Lower lobe of right lung (tissue), 2 donors: ENCODE measurements at places on chromosomes 3 and 15. TPM values are rescaled to one million over a fixed set of nuclear protein-coding genes. Genes with fewer than 3 reads are reported as not detected.

Gene GHSR
- not detected for total RNA-seq

- no peak overlapping the region for H3K27ac ChIP-seq
- peak; percentile 57 for DNase-seq
- H3K27me3 ChIP-seq: no peaks in the 10 kb centered on the region
- H3K4me1 ChIP-seq: peaks cover 29% of the 10 kb centered on the region
- H3K36me3 ChIP-seq: peaks cover 23% of the 10 kb centered on the region
These were observed 43.9 kb upstream of the PLXND1 start for GRCh38 chr3:129650256-129650872.

Gene PIERCE2
- total RNA-seq: 2.7 TPM

- H3K4me1 ChIP-seq: no peaks in the 10 kb centered on the region
- H3K27ac ChIP-seq: no peak overlapping the region
- H3K4me3 ChIP-seq: no peak overlapping the region
- no peaks in the 10 kb centered on the region for H3K27me3 ChIP-seq
- no peak for DNase-seq
- no peaks in the 10 kb centered on the region for H3K36me3 ChIP-seq
These were observed 44.4 kb upstream of the LARS2 start for GRCh38 chr3:45343947-45344346.

Gene DAZL
- not detected for total RNA-seq

DNA sequence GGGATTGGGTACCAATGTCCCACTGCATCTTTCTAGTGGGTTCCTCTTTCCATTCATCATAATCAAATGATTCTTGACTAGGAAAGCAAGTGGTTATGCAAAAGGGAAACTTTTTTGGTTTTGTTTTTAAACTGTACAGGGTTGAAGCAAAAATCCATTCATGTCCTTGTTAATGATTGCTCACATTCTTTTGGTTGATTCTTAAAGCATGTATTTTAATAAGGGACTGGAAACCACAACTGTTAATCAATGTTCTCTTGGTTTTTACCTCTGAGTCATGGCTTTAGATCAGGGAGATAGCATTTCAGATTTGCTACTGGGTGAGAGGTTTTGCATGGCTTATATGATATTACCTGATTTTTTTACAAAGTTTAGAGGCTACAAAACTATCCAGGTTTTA is 371.7 kb upstream of the RGMA start:
- H3K4me1 ChIP-seq: no peaks in the 10 kb centered on the region
- DNase-seq: no peak
- H3K4me3 ChIP-seq: no peak overlapping the region
- no peaks in the 10 kb centered on the region for H3K36me3 ChIP-seq

DNA sequence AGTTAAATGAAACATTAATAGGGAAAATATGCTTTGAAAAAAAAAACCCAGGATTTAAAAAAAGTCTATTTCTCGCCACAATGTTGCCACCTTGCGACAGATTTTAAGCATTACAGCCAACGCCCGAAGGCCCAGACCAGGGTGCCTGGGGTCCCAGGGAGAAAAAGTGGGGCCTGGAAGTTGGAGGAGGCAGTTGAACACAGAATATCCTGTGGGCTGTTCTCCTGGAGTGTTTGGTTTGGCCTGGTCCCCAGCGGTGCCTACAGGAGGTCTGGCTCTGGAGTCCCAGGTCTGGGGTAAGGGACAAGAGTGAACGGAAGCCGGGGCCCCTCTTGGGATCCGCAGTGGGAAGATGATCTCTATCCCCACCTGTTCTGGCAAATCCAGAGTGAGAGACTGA is 3.4 kb downstream of the RNU6-1 start:
- H3K27me3 ChIP-seq: peaks cover 48% of the 10 kb centered on the region
- H3K4me3 ChIP-seq: peak overlapping the region; percentile 55
- peaks cover 60% of the 10 kb centered on the region for H3K4me1 ChIP-seq
- no peaks in the 10 kb centered on the region for H3K36me3 ChIP-seq
